ENCODE measurements at places on chromosomes 1 and 21.

DNA sequence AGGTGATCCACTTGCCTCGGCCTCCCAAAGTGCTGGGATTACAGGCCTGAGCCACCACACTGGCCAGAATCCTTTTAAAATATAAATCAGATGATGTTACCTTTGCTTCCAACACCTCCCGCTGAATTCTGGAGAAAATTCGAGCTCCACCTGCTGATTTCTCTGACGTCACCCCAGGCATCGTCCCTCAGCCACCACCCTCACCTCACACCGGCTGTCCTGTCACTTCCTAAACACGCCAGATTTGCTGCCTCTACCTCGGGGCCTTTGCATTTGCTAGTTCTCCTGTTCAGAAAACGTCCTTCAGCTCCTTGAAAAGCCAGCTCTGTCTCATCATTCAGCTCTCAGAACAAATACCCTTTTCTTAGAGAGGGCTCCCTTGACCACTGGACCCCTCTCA is 57.9 kb downstream of the FBXO2 start:
- DNase-seq: no peak

GRCh38 chr1:21045351-21045750 is 131.3 kb downstream of the EIF4G3 start:
- no peak for DNase-seq

- no peak for DNase-seq
Measured at GRCh38 chr1:151060007-151060656, at the start of gene MLLT11. Gene MLLT11 (plus strand): TSS chr1:151060397. CDS start chr1:151067225, 6,828 bp downstream.

DNA sequence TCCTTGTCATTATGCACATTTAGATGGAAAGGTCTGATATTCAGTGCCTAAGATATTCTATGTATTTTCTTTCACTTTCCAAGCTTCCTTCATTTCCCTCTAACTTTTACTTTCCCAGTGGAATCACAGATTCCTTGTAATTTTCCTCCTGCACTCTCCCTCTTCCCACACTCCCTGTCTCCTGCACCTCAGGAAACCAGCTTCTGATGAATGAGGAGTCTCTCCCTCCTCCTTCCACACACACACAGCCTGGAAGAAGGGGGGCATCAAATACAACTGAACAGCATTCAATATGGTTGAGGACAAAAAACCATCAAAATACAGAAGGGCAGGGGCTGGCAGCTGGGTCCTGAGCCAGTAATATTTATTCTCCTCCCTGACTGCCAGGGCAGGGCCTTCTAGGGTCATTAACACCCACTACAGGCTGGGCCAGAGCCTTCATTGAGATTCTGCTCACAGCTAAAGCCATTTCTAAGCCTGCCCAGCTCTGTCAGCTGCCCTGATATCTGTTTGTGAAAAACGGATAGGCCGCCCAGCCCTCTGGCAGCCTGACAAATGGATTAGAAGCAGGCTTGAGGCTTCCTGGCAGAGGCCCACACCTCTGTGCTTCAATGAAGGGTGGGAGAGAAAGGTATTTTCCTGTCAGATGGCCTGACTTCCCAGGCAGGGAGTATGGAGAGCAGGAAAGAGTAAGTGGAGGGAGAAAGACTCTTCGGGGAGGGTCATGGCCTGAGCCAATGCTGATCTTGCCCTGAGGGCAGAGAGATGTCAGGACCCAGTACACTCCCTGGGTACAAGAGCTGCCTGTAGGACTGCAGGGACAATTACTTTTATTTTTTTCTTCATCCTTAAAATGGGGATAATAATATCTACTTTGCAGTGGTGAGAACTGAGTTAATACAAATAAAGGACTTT is 138.9 kb upstream of the SPATA6 start:
- DNase-seq: no peak

DNA sequence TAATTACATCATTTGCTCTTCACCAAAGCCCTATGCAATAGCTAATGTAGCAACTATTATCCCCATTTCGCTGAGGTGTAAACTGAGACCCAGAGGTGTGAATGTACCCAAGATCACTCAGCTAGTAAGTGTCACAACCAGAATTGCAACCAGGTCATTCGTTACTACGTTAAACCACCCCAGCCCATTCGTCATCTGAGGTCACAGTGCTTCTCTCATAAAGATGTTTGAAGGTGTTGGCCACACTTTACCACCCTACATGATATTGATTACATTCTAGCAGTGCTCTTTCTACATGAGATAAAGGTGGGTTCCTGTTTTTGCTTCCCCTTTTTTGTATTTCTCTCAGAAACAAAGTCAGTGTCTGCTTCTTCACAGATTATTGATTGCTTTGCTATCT is 195.3 kb downstream of the ZBTB18 start:
- DNase-seq: no peak

- DNase-seq: no peak
Measured at GRCh38 chr1:13616234-13616633, 32.6 kb downstream of the PDPN start.
